ENCODE measurements at places on chromosomes 11 and 22. TPM values are rescaled to one million over a fixed set of nuclear protein-coding genes. Genes with fewer than 3 reads are reported as not detected.

GRCh38 chr11:58024601-58025091 lies 965 bp downstream of the OR9Q1 start:
- no peak for DNase-seq

- DNase-seq = no peak
These were observed 78.2 kb downstream of the C11orf58 start for GRCh38 chr11:16816358-16817270.

GRCh38 chr11:114606003-114606801 lies 10.6 kb upstream of the NXPE4 start:
- no peak for DNase-seq

- DNase-seq = no peak
These were observed 101.1 kb upstream of the SPON1 start for GRCh38 chr11:13861411-13861810.

GRCh38 chr22:49107561-49107960 lies 720.1 kb downstream of the BRD1 start:
- DNase-seq = no peak

GRCh38 chr11:127627629-127628457 lies 627.3 kb upstream of the KIRREL3 start:
- DNase-seq = no peak

DNA sequence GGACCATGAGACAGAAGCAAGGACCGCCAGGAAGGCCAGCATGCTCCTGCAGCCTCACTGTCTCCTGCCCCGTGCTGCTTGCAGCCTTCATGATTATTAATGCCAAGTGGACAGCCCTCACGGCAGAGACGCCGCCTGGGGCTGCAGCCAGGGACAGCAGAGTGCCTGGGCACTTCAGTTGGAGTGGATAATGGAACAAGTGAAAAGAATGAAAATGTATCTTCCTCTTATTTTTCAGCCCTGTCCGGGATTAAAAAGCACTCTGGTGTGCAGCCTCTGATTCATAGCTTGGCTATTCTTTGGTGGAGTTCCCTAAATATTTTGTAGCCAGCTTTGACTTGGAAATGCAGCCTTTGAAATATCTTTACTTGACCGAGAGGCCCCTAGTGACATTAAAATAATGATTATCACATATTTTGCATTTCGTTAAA lies 1404.2 kb downstream of the BRD1 start:
- DNase-seq = no peak

DNA sequence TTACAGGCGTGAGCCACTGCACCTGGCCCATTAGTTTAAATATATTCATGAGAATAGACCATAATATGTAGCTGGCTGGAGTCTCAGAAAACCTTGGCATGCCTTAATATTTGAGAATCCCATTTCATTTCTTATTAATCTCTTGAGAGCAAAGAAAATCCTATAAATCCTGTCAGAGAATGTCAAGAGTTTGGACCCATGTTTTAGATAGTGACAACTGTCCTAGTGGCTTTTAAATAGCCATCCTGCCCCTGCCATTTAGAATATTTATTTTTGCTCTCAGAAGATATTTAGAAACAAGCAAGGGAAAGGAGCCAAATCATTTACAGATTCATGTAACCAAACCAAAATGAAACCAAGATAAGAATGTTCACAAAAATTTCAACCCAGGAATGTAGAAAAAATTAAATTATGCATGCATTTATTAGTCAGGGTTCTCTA lies 107.2 kb downstream of the SWAP70 start:
- DNase-seq = no peak

GRCh38 chr22:41976070-41976901 lies 7.0 kb downstream of the SEPTIN3 start:
- no peak for DNase-seq

Gene TMEM191B
- 0.52 TPM for total RNA-seq

Gene CHRNA10
- 0.30 TPM for total RNA-seq

DNA sequence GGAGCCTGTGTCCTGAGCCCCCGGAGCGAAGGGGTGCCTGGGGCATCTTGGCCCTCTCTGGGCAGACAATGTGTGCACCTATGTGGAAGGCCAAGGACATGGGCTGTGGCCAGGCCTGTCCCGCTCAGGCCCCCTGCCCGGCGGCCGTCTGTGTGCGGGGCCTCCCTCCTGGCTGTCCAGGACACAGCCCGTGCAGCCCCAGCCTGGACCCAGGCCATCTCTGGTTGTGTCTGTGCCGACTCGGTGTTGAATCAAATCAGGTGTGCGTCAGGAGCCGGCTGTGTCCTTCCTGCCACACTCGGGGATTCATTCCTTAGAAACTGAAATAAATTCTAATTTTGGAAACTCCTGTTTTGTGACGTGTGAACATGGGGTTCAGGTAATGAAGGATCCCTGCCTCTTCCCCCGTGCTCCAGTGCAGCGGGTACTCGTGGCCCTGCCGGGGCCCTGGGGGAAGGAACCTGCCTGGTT lies 1.5 kb upstream of the SELENOO start:
- DNase-seq = no peak

DNA sequence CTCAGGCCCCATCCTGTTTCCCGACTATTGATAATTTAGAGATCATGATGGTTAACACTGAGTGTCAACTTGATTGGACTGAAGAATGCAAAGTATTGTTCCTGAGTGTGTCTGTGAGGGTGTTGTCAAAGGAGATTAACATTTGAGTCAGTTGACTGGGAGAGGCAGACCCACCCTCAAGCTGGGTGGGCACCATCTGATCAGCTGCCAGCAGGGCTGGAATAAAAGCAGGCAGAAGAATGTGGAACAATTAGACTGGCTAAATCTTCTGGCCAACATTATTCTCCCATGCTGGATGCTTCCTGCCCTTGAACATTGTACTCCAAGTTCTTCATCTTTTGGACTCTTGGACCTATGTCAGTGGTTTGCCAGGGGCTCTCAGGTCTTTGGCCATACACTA lies 1170.0 kb upstream of the CNTN5 start:
- no peak for DNase-seq

DNA sequence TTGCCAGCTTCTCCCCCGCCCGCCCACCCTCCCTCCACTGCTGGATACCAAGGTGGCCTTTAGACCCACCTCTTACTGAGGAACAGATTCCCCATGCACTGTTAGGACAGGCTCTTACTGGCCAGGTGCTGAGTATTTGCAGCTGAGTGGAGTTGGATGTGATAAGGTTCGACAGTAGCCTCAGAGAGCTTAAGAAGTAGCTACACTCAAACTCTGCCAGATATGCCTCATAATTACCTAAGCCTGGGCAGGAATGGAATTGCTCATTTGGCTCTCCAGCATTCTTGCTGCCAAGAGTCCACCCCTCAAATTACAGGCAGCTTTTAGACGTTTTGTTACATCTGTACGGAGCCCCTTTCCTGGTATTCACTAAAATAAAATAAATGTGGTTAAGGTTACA lies 9.6 kb downstream of the FAM181B start:
- DNase-seq = no peak

DNA sequence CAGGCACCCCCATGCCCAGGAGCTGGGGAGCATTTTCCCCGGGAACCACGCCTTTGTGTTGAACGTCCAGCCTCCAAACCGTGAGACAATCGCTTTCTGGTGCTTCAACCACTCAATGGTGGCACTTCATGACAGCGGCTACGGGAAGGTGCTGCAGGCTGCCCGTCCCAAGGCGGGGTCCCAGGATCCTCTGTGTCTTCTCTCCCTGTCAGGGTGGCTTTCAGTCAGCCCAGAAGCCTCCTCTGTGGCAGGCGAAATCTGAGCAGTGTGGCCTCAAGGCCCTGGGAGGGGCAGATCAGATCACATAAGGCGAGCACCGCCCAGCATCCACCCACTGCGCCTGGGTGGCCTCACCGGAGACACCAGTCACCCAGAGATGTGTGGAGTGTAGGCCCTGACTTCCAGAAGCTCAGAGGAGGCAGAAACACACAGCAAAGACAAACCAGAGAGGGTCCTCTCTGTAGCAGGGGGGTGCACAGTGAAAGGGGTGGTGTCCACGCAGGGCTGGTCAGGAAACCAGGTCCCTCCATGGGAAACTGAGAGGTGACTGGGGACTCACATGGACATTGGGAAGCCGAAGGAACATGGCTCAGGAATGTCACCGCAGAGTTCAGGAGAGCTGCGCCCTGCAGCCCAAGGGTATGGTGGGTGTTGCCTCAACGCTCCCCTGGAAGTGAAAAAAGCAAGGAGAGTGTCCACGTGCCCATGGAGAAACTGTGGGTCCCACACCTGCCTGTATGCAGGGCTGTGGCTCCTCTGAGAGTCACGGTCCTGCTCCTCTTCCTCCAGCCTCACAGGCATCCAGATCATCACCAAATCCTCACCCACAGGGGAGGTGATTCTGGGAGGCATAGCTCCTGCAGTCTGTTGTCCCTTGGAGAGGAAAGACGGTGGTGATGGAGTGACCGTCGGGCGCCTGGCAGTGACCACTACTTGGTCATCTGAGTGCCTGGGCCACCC lies 1420.7 kb downstream of the TBC1D22A start:
- DNase-seq = no peak
